CD4-positive, alpha-beta T cell treated with Interleukin-17A for 4 hours (primary cell): ENCODE measurements at places on chromosomes 5 and 9.
A peak's percentile ranks its signal among the peaks of the same experiment; 100 is the strongest.

GRCh38 chr5:151595411-151595826 lies 4.3 kb upstream of the FAT2 start:
- no peak for DNase-seq

DNA sequence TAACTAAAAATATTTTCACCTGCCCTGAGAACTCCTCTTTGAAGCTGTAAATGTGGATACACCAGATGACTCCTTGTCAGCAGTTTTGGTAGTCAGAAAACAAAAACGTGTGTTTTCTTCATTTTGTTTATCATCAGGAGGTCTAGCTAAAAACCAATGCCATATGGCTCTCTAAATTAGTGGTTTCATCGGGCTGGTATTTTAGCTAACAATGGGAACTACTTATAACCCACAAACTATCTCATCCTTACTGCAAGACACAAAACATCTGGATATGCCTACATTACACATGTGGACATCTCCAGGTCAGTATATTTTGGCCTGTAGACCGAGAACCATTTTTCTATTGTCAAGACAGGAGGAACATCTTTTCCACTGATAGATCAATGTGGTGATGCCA lies 56.2 kb downstream of the GAS1 start:
- DNase-seq, result no peak

DNA sequence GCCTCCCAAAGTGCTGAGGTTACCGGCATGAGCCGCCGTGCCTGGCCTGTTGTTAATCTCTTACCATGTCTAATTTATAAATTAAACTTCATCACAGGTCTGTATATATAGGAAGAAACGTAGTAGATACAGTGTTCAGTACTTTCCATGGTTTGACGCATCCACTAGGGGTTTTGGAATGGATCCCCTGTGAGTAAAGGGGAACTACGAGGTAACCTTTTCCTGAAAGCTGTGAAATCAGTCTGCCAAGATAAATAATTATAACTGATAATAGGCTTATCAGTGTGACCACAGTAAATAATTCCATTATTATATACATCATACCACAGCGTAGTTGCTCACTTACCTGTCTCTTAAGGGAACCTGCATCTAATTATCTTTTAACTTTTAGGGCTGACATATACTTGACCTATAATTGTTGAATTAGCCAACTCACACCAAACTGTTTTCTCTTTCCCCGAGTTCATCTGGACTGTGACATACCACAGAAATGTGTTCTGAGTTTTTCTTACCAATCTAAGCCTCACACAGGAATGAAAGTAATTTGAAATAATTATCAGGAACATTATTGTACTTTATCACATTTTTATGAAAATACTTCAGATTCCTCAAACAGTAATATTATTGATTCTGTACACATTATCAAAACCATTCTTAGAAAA lies 42.9 kb downstream of the DAPK1 start:
- no peak for DNase-seq

DNA sequence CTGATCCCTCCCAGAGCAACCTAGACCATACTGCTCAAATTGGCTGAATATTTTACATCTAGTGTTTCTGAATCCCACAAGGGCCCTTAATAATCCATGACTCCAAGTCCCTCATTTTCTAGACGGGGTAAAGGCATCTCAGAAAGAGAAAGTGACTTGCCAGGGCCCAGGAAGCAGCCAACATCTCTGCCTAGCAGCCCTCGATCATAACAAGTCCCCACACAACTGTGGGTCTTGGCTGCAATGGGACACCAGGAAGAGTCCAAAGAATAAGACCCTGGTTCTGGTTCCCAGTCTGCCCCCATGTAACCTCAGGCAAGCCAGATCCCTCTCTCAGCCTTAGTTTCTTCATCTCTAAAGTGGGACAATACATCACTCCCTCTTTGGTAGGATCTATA lies 6.3 kb downstream of the ANXA6 start:
- DNase-seq, result peak; percentile 45

GRCh38 chr5:40452874-40453624 lies 226.7 kb upstream of the PTGER4 start:
- no peak for DNase-seq

GRCh38 chr5:14266686-14267085 lies 123.5 kb downstream of the TRIO start:
- no peak for DNase-seq

DNA sequence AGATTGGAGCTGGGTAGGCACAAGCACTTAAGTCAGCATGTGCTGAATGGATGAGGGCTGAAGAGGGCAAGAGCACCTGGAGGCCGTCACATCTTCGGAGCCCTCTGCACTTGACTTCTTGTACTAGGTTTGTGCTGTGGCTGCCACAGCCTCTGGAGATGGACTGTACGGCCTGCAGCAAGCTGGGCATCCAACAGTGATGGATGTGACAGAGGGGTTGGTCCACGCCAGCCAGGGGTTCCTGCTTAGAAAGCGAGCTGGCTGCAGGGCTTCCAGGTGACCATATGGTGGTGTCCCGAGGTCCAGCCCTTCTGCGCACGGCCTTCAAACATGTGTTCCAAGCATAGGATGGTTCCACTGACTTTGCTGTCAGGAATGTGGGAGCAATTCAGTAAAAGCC lies 65.1 kb upstream of the PHYKPL start:
- DNase-seq, result no peak

- no peak for DNase-seq
These were observed 71.3 kb downstream of the HMCN2 start for GRCh38 chr9:130336885-130337284.

- no peak for DNase-seq
These were observed 21.4 kb upstream of the CEP78 start for GRCh38 chr9:78214492-78214891.

DNA sequence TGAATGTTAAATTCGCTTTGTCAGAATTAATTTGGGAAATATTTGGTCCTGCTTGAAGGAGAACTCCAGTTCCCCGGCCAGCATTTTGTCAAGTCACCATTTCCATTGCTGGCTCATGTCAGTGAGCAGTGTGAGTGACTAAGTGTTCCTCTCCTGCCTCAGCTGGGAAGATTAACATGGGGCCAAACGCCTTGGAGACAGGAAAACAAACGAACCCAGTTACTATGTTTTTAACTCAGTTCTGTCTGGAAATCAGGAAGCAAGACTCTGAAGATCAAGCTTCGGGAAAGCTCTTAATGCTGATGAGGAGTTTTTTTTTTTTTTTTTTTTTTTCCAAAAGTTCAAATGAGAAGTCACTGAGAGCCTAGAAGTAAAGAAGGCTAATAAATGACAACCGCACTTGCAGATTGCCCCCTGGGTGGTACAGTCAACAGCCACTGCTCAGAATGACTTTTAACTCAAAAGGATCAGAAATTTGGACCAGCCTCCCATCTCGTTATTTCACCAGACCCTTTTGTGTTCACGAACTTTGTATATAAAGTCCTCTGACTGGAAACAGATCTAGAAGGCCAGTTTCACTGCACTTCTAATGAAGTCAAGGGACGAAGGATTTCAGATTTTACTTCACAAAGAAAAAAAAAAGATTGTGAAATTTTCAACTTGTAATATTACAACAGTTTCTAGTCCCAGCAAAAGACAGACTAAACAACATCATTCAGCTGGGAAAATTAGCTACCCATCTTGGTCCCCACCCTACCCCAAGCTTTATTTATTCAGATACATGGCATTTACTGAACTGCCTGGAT lies 121.3 kb downstream of the LHFPL2 start:
- DNase-seq, result no peak

DNA sequence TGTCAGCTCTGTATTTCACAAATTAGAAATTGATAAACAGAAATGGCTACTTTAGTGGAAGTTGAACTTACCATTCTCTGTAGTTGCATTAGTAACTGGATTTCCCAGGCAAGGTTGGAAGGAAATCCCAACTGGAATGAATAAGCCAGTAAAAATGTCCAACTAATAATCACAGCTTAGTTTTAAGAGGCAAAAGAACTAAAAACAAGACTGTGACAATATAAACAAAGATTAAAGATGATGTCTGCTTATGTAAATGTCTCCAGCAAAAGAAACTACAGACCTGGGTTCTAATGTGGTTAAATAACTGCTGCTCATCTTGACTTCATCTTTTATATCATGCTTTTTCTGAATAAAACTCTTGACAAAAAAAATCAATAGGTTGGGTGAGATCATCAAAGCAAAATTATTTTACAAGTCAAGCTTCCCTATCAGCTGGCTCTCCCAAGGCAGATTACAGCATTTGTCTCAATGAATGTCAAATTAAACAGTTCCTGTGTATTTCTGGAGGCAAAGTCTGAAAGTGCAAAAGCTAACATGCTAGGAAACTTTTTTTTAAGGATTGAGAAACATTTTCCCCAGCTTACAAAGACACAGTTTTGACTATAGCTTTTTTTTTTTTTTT lies 62.3 kb upstream of the HMHB1 start:
- no peak for DNase-seq

DNA sequence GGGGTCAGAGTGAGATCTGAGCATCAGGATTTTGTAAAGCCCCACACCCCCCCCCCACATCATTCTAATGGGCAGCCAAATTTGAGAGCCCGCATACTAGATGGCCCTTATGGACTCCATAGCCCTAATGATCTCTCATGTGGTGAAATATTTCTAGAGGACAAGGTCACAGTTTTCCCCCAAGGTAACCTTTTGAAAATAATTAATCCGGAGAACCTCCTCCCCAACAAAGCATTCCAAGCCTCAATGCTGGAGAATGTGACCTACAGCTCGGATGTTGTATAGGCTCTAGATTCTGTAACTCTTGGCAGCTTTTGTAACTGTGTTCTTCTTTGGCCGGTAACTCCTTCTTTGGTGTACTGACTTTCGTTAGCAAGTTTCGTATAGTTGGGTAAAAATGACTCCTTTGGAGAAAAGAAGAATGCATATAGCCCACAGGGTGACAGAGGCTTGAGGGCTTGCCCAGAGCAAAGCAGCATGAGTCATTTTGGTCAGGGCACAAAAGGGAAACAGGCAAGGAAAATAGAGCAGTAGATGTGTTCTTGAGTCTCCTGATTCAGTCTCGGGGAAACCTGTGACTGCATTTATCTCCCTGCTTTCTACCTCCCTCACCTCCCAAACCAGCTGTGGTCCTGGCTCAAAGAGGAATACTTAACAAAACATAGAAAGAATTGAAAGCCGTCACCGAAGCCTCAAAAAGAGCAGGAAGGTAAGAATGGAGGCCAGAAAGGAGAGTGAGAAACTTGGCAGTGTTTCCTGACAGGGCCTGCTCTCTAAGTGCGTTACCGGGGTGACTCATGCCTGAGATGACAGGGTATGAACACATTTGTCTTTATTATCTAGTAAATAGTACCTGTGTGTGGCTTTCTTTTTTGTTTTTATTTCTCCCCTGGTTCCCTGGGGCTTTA lies 6.6 kb upstream of the XPA start:
- peak; percentile 40 for DNase-seq
